Naive thymus-derived CD4-positive, alpha-beta T cell (primary cell): ENCODE measurements at places on chromosomes 2 and 18.

- DNase-seq = no peak
These were observed 165.6 kb upstream of the NABP1 start for GRCh38 chr2:191512216-191512835.

DNA sequence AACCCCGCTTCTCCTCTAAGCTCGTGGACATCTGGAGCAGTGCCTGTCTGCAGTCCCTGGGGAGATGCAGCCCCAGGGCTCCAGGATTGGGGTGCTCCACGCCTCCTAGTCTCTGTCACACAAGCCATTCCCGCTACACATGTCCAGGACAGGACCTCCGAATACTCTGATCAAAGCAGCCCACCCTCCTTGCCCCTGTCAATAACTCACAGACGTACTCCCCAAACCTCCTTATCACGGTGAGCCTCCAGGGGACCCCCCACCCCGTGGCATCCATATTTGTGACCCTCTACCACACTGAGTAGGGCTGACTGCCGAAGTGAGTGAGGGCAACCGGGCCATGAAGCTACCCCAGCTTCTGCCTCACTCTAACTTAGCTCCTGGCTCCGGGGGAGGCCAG is 727.7 kb downstream of the GALR1 start:
- DNase-seq = no peak

GRCh38 chr2:71846669-71847291 is 300.9 kb downstream of the CYP26B1 start:
- DNase-seq = no peak

DNA sequence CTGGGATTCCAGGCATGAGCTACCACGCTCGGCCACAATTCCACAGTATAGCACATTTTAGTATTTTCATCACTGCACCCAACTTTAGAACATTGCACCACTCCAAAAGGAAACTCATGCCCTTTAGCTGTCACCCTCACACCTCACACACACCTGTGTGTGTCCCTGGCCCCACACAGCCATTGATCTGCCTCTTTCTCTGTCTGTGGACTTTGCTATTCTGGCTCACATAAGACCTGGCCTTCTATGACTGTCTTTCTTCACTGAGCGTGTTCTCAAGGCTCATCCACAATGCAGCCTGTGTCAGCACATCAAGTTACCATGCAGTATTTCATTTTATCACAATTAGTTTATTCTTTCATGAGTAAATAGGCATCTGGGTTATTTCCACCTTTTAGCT is 19.7 kb upstream of the ATP9B start:
- DNase-seq = no peak

DNA sequence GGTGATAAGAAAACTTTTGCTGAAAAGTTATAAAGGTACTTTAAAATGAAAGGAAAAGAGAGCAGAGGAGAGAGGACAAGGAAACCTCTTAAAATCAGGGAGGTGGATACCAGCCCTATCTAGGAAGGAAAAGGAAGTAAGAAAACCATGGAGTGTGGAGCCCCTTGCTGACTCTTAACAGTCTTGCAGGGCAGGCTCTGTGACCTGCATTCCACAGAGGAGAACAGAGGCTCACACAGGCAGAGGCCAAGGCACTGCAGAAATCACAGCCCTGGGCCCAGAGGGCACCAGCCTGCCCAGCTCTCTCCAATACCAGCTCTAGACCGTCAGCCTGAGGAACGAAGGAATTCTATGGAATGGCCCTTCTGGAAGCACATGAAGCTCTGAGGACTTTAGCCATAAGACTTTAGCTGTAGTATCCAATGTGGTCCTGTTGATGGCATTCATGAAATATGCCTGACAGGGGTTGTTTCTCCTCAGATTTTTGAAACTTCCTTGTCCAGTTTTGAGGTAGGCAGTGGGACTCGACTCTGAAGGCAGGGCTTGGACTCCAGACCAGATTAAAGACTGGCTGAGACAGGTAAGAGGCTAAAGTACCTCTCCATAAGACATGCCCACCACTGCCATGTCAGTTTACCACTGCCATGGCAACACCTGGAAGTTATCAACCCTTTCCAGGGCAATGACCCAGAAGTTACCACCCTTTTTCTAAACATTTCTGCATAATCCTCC is 216.3 kb downstream of the ANAPC1 start:
- no peak for DNase-seq

- no peak for DNase-seq
These were observed 15.0 kb downstream of the MGAT4A start for GRCh38 chr2:98715812-98716451.

- no peak for DNase-seq
These were observed 159.5 kb downstream of the TNS1 start for GRCh38 chr2:217843324-217843723.

DNA sequence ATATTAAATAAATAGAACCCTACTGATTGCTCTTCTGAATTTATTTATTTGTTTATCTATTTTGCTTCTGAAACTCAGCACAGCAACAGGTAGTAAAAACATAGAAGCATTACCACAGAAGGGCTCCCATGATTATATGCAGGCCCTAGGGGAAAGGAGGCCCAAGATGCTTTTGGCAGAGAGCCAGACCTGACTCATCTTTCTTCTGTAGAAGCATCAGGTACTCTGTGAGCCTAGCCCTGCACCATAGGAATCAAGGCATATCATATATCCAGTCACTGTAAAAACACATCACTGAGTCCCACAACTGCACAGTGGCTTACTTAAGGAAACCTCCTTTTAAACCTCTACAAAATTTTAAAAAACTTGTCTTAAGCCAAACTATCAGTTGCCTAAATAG is 1.8 kb downstream of the SCN9A start:
- DNase-seq = no peak

DNA sequence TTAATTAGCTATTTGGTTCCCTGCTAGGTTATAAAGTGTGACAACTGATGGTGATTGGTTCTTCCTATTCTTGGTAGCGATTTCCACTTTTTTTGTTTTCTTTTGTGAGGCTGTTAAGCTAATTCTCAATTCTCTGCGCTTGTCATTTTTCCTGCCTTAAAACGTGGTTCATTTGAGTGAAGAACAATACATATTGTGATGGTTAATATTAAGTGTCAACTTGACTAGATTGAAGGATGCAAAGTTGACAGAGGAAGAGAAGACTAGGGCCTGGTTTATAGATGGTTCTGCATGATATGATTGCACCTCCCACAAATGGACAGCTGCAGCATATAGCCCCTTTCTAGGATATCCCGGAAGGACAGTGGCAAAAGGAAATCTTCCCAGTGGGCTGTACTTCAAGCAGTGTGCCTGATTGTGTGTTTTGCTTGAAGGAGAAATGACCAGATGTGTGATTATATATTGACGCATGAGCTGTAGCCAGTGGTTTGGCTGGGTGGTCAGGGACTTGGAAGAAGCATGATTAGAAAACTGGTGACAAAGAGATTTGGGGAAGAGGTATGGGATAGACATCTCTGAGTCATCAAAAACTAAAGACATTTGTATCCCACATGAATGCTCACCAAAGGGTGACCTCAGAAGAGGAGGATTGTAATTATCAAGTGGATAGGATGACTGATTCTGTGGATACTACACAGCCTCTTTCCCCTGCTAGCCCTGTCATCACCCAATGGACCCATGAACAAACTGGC is 39.4 kb upstream of the ZNF804A start:
- no peak for DNase-seq

- DNase-seq = no peak
These were observed 32.8 kb downstream of the IMPA2 start for GRCh38 chr18:12014086-12014485.

DNA sequence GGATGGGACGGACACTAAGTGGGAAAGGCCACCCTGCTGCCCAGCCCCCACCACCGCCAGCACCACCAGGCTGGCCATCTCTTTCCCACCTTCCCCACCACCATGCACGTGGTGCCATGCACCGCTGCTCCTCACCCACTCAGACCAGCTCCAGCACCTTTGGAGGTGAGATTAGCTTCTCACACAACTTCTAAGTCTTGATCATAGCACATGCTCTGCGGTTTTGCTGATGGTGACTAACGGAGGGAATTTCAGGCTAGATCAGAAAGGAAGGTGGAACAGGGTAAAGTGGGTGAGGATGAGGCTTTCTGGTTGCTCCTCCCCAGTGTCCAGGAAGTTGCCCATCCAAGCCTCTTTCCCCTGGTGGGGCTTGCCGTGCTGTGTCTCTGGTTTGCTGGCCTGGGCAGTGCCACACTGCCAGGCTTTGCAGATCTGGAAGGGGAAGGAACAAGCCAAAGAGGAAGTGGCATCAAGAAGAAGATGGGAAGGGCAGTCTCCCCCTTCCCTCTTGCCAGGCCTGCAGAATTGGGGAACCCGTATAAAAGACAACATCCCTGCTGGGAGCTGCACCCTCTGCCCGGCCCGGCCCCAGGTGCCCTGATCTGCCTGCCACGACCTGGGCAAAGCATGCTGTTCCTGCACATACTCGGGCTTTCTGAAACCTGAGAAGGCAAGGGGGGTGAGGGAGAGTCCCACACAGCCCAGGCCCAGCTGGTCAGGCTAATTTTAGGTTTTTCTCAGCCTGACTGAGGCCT is 44.3 kb upstream of the CAB39 start:
- no peak for DNase-seq

GRCh38 chr18:22282311-22283115 is 113.1 kb downstream of the GATA6 start:
- DNase-seq = no peak

- DNase-seq = no peak
These were observed 144.4 kb upstream of the REV1 start for GRCh38 chr2:99634234-99634633.

- DNase-seq = no peak
These were observed 36.5 kb downstream of the OSR1 start for GRCh38 chr2:19321946-19322345.

DNA sequence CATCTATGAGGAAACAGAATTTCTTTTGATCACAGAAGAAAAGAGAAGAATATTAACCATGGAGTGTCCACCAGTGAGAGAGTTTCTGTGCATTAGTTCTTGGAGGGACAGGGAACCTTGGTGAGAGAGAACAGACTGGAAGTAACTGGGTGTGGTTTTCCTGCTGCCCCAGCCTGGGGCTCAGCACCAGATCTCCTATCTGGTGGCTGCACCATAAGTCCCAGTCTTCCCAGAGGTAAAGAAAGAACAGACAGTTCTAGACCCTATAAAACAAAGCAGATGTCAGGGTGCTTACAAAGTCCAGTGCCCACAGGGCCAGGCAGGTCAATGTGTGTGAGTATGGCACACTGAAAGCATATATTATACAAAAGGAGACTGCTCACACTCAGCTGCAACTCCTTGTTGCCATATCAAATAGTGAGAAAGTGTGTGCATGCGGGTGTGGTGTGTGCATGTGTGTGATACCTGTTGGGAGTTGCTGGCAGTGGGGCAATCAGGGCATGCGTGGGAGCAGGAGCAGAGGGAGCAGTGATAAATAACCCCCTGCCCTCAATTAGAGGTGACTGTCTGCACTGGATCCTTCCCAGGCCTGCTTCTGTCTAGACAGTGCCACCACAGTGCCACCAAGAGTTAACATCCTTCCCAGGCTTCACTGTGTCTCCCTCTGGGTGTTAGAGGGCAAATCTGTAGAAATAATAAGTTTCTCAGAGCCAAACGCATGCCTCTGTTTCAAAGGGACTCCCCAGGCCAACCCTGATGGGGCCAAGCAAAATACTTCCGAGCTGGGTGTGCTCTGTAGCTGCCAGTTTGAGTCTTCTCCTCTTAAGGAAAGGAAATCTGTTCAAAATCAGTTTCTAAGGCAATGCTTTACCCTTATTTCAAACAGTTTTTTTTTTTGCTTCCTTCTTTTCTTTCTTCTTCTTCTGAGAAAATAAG is 45.7 kb downstream of the RDH14 start:
- no peak for DNase-seq

GRCh38 chr2:96730212-96730611 is 9.7 kb downstream of the LMAN2L start:
- no peak for DNase-seq

GRCh38 chr18:54791657-54792056 is 36.6 kb upstream of the RAB27B start:
- no peak for DNase-seq

DNA sequence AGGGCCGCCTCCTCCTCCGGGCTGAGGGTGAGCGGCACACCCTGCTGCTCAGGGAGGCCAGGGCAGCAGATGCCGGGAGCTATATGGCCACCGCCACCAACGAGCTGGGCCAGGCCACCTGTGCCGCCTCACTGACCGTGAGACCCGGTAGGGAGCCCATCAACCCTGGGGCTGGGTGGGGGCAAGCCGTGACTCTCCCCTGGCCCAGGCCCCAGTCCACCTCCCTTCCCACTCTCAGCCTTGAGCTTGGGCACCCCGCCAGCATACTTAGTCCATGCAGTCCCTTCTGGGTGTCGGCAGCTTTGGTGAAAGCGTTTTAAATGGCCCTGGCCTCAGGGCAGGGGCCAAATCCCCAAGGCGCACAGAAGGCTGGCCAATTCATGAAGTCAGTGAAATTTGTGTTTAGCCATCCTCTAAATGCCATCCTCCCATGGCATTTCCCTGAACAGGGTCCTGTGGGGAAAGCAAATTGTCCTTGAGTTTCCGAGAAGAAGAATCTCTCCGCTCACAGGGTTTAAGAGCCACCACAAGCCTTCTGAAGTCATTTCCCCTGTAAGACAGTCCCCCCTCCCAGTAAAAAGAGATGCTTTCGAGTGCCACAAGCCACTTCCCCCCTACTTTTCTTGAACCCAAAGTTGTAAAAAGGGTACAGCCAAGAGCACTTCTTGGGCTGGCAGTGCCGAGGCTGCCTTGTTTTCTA is 17.2 kb downstream of the SPEG start:
- DNase-seq = no peak

- no peak for DNase-seq
These were observed 223.8 kb downstream of the FBXO15 start for GRCh38 chr18:73923866-73924265.

- DNase-seq = no peak
These were observed 1499.0 kb upstream of the TMEFF2 start for GRCh38 chr2:193693758-193694157.

- no peak for DNase-seq
These were observed 78.7 kb downstream of the ICOS start for GRCh38 chr2:204015118-204015843.

DNA sequence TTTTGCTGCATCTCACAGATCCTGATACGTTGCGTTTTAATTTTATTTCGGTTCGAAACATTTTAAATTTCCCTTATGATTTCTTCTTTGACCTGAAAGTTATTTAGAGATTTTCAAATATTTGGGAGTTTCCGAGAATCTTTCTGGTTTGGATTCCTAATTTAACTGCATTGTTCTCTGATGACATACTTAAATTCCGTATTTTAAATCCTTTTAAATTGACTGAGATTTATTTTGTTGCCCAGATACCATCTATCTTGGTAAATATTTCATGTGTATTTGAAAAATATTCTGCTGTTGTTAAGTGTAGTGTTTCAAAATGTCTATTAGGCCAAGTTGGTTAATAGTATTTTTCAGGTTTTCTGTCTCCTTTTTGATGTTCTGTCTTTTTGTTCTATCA is 37.7 kb downstream of the MROH2A start:
- DNase-seq = no peak
